Progenitor cell of endocrine pancreas (in vitro differentiated cells): ENCODE measurements at places on chromosomes 7 and 10. TPM values are rescaled to one million over a fixed set of nuclear protein-coding genes. Genes with fewer than 3 reads are reported as not detected.

The NKX2-3 gene
- total RNA-seq: not detected in 2 replicates

The PNLIPRP1 gene
- not detected in 2 replicates for total RNA-seq

The YWHAG gene
- 132 and 136 TPM in 2 replicates for total RNA-seq

The RBM48 gene
- 14.8 and 16.7 TPM in 2 replicates for total RNA-seq

The CHN2 gene
- 21.2 and 22.0 TPM in 2 replicates for total RNA-seq

The CCNY gene
- 59.4 and 60.7 TPM in 2 replicates for total RNA-seq

The FAM237B gene
- total RNA-seq: not detected in 2 replicates

The FAM221A gene
- 34.4 and 37.1 TPM in 2 replicates for total RNA-seq

The TLX1 gene
- total RNA-seq: not detected in 2 replicates

The ENKUR gene
- total RNA-seq: 0.46 and 1.0 TPM in 2 replicates

The ZNF722 gene
- not detected in 2 replicates for total RNA-seq

- DNase-seq: no peak
These were observed 652 bp upstream of the PODXL start for GRCh38 chr7:131556909-131557651.

GRCh38 chr7:7972922-7973594 lies 4.5 kb downstream of the GLCCI1 start:
- DNase-seq: no peak

GRCh38 chr7:157551325-157552070 lies 214.7 kb downstream of the DNAJB6 start:
- DNase-seq: no peak

- no peak for DNase-seq
These were observed 467.3 kb upstream of the MBL2 start for GRCh38 chr10:53239873-53240272.

- DNase-seq: no peak
These were observed 169.8 kb downstream of the ZMYND11 start for GRCh38 chr10:305034-305433.

GRCh38 chr7:88771417-88771816 lies 11.9 kb downstream of the ZNF804B start:
- no peak for DNase-seq

DNA sequence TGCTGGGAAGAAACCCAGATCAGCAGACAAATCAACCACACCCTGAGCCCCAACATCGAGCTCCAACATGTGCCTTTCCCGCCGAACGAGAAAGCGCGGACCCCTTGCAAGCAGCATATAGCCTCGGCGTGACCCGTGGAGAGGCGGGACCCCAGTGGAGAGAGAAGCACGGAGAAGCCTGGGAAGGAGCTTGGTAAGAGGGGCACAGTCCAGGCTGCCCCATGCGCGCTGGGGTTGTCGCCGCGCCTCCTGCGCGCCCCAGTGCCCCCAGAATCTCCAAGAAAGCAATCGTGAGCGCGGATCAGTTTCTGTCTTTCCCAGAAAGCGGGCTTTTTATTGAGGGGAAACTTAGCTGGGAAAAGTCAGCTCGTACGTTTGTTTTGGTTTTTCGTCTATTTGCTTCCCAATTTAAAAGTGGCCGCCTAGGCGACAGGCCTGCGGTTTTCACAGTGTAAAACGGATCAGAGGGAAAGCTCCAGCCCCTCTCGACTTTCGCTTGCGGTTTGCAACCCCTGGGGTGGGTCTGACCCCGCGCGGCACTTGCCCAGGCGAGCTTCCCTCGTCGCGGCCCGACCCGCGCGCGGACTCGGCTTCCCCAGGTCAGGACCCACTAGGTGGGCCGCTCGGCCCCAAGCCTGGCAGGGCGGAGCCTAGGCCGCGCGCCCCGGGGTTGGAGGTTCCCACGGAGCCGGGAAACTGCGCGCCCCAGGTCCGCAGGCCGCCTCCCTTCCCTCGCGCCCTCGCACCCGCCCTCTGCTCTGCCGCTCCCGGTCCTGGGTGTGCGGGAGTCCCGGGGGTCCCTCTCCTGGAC lies 31.1 kb downstream of the SKIDA1 start:
- no peak for DNase-seq

DNA sequence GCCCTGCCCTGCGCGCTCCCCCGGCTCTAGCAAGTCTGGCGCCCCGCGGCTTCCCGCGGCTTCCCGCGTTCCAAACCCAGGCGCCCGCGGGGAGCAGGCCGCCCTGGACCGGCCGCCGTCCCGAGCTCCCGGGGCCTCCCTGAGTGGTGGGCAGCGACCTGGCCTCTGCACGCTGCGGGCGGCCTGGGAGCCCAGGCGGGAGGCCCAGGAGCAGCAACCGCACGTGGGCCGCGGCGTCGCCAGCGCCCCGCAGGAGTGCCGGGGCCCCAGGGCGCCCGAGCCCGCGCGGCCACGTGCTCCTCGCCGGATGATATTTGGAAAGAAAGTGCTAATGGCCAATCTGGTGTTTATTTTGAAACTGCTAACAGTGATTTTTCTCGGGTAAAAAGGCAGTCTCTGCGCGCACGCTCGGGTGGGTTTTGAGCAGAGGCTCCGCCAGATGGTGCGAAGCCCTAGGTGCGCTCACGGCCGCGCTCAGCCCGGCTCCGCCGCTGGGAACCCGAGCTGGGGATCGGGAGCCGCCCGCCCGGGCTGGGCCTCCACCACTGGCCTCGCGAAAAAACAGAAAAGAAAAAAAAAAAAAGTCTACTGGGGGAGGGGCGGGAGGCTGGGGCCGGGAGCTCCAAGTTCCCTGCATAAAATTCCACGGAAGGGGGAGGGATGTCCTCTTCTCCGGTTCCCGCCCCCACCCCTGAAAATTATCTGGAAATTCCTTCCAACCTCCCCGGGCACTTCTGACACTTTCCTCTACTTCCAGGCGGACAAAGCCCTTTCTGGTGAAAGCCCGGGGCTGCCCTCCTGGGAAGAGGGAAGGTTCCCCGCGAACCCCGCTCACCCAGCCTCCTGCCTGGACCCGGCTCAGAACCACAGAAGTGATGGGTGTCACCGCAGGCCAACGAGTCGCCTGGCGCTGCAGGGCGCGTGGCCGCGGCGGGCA lies 4.3 kb downstream of the EBF3 start:
- DNase-seq: no peak

GRCh38 chr10:124998624-124999291 lies 56.8 kb downstream of the ZRANB1 start:
- DNase-seq: no peak

DNA sequence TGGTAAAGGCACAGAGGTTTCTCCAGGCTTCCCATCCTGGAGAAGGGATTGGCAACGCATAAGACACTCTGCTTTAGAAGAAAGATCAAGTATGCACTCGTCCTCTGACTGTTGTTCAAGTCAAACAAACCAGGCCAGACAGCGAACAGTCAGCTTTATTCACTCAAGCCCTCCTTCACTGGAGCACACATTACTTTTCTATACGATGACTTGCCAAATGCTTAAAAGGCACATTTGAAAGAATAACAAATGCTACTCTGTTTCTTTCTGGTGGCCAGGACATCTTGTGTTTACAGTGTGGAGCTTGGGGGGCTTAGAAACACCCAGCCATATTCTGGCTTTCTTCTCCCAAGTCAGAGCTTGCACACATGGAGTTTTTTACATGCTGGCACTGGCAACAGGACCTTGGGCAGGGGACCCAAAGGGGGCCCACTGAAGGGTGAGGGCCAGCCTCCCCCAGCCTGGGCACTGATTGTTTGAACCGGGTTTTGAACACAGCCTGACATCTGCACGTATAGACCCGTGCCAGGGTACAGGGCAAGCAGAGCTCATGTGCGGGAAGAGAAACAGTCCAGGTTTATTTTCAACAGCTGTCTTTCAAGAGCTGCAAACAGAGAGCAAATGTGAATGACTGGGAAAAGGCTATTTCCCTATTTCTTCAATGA lies 33.3 kb upstream of the FGFR2 start:
- DNase-seq: no peak

DNA sequence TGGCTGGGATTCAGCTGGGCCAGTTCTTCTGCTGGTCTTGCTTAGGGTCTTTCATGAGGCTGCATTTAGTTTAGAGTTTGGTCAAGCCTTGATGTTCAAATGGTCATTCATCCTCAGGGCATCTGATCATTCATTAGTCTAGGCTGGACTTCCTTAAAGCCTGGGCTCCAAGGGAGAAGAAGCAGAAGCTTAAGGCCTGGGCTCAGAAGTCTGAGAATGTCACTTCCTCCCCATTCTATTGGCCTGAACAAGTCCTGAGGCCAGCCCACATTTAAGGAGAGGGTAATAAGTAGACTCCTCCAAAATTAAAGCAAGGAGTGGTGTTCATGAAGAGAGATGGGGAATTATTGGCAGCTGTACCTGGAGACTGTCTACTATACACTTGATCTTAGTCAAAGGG lies 193.2 kb upstream of the HABP2 start:
- no peak for DNase-seq

GRCh38 chr10:78173360-78174015 lies 139.8 kb downstream of the RPS24 start:
- DNase-seq: no peak

DNA sequence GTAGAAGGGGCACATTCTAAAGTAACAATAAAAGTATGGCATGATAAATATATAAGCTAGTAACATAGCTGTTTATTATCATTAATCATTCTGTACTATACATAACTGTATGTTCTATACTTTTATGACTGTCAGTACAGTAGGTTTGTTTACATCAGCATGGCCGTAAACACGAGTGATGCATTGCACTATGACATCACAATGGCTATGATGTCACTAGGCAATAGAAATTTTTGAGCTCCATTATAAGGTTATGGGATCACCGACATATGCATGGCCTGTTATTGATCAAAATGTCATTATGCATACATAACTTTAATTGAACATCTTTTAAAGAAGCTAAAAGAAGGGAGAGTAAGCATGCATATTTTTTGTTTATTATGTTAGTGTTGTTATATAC lies 200.1 kb upstream of the SHH start:
- DNase-seq: no peak

DNA sequence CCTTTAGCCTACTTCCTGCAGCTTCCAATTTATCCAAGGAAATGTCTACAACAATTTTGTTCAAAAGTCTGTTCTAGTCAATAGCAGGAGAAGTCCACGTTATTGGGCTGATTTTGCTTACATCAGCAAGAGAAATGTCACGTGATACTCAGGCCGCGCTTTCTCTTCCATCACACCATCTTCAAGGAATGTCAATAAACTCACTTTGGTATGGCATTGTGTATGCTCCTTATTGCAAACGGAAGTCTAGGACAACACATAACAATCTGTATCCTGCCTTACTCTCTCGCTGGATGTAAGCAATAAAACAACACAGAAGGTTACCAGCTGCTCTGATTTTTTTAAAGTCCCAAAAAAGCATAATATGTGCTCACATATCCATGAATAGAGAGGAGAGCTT lies 17.1 kb upstream of the STK17A start:
- DNase-seq: no peak

DNA sequence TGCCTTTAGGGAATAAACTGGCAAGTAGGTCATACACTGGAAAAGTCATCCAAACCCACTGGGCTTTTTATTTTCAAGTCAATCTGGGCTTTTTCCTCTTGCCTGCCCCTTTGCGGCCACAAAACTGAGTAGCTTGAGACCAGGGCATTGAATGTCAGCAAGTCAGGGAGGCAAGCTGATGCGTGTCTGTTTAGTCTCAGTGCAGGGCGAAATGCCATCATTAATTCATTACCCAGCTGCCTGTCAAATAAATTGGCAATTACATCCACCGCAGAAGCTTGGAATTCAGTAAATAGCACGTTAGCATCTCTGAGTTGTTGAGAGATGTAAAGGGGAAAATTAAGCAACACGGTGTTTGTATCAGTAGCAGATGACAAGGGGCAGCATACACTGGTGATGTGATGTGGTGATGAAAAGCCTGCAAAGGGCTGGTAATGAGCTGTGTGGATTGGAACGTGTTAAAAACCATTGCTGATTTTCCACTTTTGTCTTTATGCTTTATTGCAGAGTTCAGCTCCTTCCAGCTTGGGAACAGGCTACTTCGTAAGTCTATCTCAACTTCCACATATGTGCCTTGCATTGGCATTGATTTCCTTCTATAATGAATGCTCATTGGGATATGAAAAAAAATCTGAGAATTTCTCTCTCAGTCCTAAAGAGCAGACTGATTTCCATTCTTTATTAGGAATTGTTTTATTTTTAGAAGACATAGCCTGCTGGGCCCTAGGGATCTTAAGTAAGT lies 535.9 kb downstream of the AUTS2 start:
- no peak for DNase-seq

DNA sequence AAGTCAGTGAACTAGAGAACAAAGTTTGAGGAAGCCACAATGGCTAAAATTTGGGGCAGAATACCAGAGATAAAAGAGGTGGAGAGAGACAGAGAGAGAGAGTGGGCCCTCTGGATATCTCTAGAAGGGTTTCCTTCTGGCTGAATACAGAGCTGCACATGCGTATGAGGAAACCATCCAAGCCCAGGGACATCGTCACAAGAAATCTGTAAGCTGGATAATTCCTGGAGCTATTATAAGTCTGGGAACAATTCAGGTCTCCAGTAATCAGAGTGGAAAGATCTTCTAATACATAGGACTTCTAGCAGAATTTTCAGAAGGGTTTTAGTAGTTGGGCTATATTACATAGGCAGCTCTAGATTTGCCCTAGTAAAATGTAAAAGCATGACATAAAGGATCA lies 415.7 kb upstream of the MTPN start:
- no peak for DNase-seq

- no peak for DNase-seq
These were observed 4.0 kb downstream of the CYREN start for GRCh38 chr7:135166338-135166990.

- no peak for DNase-seq
These were observed 31.7 kb downstream of the PPP1R3C start for GRCh38 chr10:91601212-91601611.

GRCh38 chr10:101071267-101071884 lies 9.6 kb downstream of the KAZALD1 start:
- DNase-seq: no peak

DNA sequence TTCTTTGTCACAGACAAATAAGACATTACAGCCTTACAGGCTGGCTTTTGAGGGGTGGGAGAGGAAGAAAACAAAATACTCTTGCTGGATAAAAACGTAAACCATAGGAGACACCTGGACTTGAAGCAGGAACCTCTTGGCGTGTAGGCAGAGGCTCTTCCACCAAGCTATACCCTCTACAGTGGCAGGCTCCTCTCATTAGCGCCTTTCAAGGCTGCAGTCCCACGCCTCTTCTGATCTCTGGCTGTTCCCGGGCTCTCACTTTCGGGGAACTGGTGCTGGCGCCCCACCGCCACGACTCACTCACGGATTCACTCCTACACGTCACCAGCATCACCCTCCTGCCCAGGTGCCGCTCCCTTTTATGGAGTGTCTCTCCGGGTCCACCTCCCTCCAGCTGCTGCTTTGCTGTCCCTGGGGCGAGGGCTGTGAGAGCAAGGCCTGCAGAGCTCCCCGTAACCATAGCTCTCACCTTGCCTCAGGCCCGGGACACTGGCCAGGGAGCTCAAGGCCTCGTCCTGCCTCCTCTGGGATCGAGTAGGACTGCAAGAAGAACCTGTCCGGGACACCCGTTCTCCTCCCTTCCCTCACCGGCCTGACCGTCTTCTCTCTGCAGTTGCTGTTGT lies 62.6 kb downstream of the ZNF777 start:
- DNase-seq: no peak

DNA sequence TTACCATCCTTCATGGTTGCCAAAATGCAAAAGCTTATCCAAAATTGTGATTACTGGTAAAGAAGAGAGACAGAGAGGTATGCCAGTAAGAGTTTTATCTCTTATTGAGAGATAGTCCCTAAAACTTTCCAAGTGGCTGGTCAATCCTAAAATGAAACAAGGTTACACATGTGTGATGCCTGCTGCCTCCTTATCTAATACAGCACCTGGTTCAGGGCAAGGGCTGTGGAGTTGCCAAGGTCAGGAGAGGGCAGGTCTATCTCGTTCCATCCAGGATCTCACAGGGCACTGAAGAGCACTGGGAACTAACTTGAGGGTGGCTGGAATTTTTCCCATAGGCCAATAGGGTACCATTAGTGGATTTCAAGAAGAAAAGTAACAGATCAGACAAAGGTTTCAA lies 18.3 kb downstream of the VOPP1 start:
- DNase-seq: no peak
